CD4-positive, alpha-beta memory T cell (primary cell): ENCODE measurements at places on chromosomes 6 and 20.

- no peak for DNase-seq
- no peaks in the 10 kb centered on the region for H3K4me1 ChIP-seq
- no peaks in the 10 kb centered on the region for H3K36me3 ChIP-seq
- no peak overlapping the region for H3K27ac ChIP-seq
Measured at GRCh38 chr20:10236540-10237533, 18.2 kb downstream of the SNAP25 start.

GRCh38 chr6:118207947-118208346, 300.9 kb downstream of the SLC35F1 start:
- no peak overlapping the region for H3K27ac ChIP-seq
- H3K36me3 ChIP-seq = no peaks in the 10 kb centered on the region
- no peaks in the 10 kb centered on the region for H3K4me1 ChIP-seq
- no peaks in the 10 kb centered on the region for H3K27me3 ChIP-seq

GRCh38 chr6:124978451-124979293, 16.4 kb downstream of the RNF217 start:
- H3K27me3 ChIP-seq = no peaks in the 10 kb centered on the region
- H3K4me1 ChIP-seq = no peaks in the 10 kb centered on the region
- DNase-seq = no peak

DNA sequence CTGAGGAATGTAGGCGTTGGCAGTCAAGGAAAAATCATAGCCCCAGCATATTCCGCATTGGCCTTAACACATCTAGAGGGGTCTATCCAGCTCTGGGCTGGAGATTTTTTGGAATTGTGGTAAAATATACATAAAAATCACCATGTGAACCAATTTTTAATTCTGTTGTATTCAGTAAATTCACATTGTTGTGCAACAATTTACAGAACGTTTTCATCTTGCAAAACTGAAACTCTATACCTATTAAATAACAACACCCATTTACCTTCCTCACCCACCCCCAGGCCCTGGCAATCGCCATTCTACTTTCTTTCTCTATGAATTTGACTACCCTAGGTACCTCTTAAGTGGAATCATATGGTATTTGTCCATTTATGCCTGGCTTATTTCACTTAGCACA, 6.8 kb upstream of the JAG1 start:
- no peaks in the 10 kb centered on the region for H3K4me1 ChIP-seq
- no peak overlapping the region for H3K27ac ChIP-seq
- H3K27me3 ChIP-seq = peaks cover 5% of the 10 kb centered on the region
- H3K36me3 ChIP-seq = no peaks in the 10 kb centered on the region

DNA sequence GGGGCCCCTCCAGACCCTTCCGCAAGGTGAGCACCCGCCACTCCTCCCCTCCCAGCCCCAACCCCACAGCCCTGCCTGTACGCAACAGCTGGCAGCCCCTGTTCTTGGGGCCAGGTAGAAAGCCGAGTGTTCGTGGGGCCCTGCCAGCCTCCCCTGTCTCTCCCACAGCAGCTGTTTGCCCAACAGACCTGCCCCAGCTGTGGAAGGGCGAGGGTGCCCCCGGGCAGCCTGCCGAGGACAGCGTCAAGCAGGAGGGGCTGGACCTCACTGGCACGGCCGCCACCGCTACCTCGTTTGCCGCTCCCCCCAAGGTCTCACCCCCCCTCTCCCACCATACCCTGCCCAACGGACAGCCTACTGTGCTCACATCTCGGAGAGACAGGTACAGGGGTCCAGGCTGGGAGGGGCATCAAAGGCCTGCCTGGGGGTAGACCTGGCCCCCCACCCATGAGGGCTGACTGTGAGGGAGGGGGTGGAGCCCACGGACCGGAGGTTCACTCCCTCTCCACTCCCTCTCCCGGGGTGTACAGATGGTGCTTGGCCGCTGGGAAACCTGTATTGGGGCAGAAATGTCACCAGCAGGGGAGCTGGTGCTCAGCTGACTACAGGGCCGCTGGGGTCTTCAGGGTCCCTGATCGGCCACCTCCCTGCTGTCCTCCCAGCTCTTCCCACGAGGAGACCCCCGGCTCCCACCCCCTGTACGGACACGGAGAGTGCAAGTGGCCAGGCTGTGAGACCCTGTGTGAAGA, 41.1 kb downstream of the FOXP4 start:
- no peak for DNase-seq
- no peak overlapping the region for H3K4me3 ChIP-seq
- H3K36me3 ChIP-seq = peaks cover 4% of the 10 kb centered on the region
- H3K4me1 ChIP-seq = no peaks in the 10 kb centered on the region
- no peak overlapping the region for H3K27ac ChIP-seq

DNA sequence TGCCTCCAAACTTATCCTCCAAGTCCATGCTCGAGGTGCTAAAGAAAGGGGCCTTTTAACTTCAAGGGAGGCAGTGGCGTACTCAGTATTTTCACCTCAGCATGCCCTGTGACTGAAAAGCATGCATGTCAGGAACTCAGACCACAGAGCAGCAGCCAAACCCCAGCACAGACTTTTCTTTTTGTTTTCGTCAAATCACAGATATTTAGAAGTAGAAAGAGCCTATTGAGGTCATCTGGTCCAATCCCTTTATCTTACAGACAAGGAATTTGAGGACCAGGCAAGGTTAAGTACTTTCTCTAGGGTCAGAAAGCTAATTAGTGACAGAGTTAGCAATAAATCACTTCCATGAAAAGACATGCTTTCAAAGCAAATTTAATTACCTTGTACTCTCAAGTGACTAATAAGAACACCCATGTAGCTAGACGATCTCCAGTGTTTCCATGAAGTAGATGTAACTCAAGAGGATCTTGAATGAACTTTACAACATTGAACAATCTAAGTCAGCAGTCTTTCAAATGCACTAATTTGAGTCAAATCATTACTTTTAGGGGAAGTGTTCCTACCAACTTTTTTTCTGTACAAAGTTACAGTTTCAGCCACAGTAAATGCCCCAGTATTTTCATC, 35.9 kb downstream of the MOXD1 start:
- H3K4me3 ChIP-seq = no peak overlapping the region
- no peaks in the 10 kb centered on the region for H3K27me3 ChIP-seq
- no peaks in the 10 kb centered on the region for H3K36me3 ChIP-seq
- DNase-seq = no peak
- H3K27ac ChIP-seq = no peak overlapping the region

DNA sequence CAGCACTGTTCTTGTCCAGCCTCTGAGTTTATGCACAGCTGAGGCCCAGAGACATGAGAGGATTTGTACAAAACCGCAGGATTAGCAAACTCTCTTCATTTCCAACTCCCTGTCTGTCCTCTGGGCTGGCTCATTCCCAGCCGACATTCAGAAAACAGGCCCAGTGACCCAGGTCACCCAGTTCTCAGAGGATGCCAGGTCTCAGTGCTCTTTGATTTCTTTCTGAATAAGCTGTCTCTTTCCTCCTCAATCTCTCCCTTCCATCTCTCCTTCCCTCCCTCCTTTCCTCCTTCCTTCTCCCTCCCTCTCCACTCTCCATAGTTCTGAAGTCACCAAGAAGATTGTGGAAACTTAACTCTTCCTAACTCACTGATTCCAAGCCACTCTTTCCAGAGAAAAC, 372.7 kb upstream of the SULF2 start:
- H3K4me1 ChIP-seq = no peaks in the 10 kb centered on the region
- no peaks in the 10 kb centered on the region for H3K36me3 ChIP-seq
- no peaks in the 10 kb centered on the region for H3K27me3 ChIP-seq
- H3K27ac ChIP-seq = no peak overlapping the region

GRCh38 chr6:166201878-166202277, 34.2 kb upstream of the TBXT start:
- H3K36me3 ChIP-seq = no peaks in the 10 kb centered on the region
- H3K27ac ChIP-seq = no peak overlapping the region
- no peak overlapping the region for H3K4me3 ChIP-seq
- H3K4me1 ChIP-seq = no peaks in the 10 kb centered on the region
- no peak for DNase-seq

GRCh38 chr20:59360934-59361333, 60.5 kb downstream of the EDN3 start:
- H3K4me3 ChIP-seq = no peak overlapping the region
- no peaks in the 10 kb centered on the region for H3K27me3 ChIP-seq
- DNase-seq = no peak
- H3K4me1 ChIP-seq = no peaks in the 10 kb centered on the region
- no peak overlapping the region for H3K27ac ChIP-seq

DNA sequence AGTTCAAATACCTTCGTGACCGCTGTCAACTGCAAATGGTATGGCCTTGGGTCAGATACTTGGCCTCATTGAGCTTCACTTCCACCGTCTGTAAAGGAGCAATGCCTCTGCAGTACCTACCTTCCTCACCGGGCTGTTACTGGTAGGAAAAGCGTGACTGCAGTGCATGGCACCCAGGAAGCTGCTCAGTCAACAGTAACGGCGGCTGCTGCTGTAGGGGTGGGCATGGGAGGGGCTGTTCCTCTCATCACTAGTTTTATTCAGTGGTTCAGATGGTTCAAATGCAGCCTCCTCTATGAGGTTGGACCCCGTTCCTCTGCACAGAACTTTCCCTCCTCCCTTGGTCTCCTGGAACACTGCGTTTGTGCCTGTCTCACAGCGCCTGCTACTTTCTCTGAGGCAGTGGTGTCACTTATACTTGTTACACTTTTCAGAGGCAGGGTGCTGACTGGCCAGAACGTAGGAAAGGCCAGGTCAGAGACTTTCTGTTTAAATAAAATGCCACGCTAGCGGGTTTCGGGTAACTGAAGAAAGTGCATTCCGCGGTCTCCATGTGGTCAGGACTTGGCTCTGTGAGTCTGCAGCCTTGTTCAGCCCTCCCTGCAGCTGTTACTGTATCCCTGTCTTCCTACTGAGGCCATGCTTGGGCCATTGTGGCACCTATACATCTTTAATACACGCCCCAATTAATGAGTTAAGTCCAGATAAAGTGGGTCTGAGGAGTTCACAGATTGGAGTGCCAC, 279.6 kb downstream of the NRN1 start:
- H3K27ac ChIP-seq = no peak overlapping the region
- no peak overlapping the region for H3K4me3 ChIP-seq
- H3K27me3 ChIP-seq = no peaks in the 10 kb centered on the region
- H3K36me3 ChIP-seq = no peaks in the 10 kb centered on the region
- H3K4me1 ChIP-seq = no peaks in the 10 kb centered on the region

DNA sequence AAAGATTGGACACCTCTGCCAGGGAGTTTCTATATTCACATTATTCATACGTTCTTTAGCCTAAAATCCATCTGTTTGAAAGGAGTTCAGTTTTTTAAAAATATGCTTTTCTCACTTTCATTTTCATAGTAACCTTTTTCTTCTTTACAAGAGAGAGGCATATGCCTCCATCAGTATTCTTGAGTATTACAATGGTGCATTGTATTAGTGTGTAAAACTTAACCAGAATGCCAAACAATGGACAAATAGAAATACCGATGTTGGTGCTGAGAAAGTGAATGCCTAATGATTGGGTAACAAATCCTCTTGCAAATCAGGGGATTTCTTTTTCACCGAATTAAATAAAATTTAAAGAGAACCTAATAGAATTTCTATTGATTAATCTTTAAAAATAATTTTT, 163.2 kb upstream of the LAMA2 start:
- DNase-seq = no peak
- no peaks in the 10 kb centered on the region for H3K4me1 ChIP-seq
- H3K4me3 ChIP-seq = no peak overlapping the region
- H3K27me3 ChIP-seq = no peaks in the 10 kb centered on the region
- H3K27ac ChIP-seq = no peak overlapping the region

DNA sequence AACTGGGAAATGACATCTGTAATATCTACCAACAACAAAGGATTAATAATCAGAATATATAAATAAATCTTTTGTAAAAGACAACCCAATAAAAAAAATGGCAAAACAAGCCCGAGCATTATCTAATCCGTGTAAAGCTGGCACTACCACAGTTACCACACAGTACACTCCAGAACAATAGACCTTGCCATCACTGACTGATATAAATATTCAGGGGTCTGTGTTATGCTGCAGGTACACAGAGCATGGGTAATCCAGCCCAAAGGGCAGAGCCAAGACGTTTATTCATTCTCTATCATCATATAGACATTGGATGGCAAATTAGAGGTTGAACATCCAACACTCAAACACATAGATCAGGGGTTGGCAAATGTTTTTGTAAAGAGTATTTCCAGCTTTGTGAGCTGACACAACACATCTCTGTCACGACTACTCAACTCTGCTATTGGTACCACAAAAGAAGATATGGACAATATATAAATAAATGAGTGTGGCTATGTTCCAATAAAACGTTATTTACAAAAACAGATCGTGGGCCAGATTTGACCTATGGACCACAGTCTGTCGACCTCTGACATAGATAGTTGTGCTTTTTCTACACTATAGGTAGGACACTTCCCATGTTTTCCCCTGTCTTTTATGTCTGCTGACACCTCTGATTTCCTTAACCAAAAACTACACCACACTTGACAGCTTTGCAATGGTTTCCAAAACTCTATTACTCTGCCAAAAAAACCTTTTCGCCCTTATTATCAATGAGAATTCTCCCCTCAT, 4.5 kb downstream of the NCOA6 start:
- no peaks in the 10 kb centered on the region for H3K27me3 ChIP-seq
- no peak overlapping the region for H3K27ac ChIP-seq
- H3K36me3 ChIP-seq = no peaks in the 10 kb centered on the region
- no peak overlapping the region for H3K4me3 ChIP-seq

DNA sequence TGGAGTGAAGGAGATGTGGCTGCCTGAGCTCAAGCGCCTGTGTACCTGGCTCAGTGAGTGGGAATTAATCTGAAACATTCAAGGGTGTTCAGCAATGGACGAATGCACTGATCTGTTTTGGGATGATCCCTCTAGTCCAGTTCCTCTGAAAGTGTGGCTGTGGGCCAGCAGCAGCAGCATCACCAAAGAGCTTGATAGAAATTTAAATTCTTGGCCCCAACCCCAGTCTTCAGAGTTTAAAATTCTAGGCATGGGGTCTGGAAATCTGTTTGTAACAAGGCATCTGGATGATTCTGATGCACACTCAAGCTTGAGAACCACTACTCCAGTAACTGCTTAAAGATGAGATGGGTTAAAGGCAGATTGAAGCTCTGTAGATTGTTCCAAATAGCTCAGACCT, 59.2 kb downstream of the STMND1 start:
- no peaks in the 10 kb centered on the region for H3K36me3 ChIP-seq
- no peaks in the 10 kb centered on the region for H3K4me1 ChIP-seq
- H3K4me3 ChIP-seq = no peak overlapping the region
- no peaks in the 10 kb centered on the region for H3K27me3 ChIP-seq

DNA sequence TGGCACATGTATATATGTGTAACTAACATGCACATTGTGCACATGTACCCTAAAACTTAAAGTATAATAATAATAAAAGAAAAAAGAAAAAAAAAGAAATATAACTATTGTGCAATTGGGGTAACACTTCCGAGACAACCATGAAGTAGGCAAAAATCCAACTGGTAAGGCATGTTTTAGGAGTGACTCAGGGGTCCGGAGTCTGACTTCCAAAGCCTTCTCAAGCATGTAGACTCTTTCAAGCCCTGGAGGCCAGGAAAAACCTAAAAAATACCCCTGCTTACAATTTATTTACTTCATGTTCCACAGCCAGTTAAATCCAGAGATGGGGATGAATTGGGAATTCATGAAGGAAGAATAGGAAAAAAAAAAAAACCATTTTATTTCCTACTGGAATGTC, 161.3 kb upstream of the PHACTR1 start:
- H3K4me3 ChIP-seq = no peak overlapping the region
- H3K27ac ChIP-seq = no peak overlapping the region
- H3K36me3 ChIP-seq = no peaks in the 10 kb centered on the region
- DNase-seq = no peak
